Fibroblast of villous mesenchyme (primary cell): ENCODE measurements at places on chromosomes 7 and 10. TPM values are rescaled to one million over a fixed set of nuclear protein-coding genes. Genes with fewer than 3 reads are reported as not detected.

Gene WEE2
- 0.32 TPM in 1 of 2 replicates, not detected in the other for total RNA-seq

Gene IL2RA
- total RNA-seq, result under 0.01 TPM in 1 of 2 replicates, not detected in the other

Gene GNG11
- total RNA-seq, result 67.4 and 83.1 TPM in 2 replicates

Gene CTAGE6
- total RNA-seq, result 0.32 and 0.43 TPM in 2 replicates

Gene CPN1
- total RNA-seq, result not detected in 2 replicates

- DNase-seq, result peak; percentile 5
Observed at GRCh38 chr7:122791959-122792545, 89.3 kb upstream of the RNF148 start.

DNA sequence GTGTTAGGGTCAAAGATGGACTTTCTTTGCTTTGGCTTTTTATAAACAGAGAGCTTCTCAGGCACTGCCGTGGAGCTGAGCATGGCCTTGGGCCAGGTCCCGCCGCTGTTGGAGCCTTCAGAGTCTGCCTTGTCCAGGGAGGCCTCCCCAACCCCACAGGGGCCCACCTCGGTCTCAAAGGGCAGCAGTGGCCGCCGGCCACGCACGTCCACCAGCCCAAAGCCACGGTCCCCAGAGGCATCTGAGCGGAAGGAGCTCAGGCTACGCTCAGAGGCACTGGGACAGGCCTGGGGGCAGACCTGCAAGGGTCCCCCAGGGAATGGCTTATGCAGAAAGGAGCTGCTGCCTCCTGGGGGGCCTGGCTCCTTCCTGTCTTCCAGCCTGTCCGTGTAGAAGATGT, 105.0 kb downstream of the DLG5 start:
- no peak for DNase-seq

GRCh38 chr7:117064688-117065087, 111.4 kb downstream of the ST7 start:
- no peak for DNase-seq

DNA sequence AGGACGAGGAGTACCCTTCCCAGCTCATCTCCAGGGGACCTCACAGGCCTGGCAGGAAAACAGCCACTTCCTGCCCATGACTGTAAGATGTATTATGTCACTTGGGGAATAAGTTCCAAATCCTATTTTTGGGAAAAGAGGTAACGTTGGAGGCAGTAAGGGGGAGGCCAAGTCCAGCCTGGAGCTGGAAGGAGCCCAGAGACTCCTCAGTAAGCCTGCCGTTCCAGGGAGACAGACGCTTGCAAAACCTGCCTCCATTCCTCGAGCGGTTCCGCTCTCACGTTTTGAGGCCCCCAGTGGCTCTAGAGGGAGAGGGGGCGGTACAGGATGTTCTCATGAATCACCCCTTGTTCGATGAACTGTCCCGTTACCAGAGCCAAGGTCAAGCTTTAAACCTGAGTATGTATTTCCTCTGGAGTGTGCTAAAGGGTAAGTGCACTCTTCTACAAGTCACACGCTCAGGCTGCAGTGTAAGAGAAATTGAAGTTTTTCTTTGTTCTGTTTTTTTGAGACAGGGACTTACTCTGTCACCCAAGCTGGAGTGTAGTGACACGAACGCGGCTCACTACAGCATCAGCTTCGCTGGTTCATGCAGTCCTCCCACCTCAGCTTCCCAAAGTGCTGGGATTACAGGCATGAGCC, 45.5 kb upstream of the CYTH3 start:
- DNase-seq, result peak; percentile 81

GRCh38 chr7:13420726-13421125, 568.7 kb downstream of the ETV1 start:
- DNase-seq, result no peak

DNA sequence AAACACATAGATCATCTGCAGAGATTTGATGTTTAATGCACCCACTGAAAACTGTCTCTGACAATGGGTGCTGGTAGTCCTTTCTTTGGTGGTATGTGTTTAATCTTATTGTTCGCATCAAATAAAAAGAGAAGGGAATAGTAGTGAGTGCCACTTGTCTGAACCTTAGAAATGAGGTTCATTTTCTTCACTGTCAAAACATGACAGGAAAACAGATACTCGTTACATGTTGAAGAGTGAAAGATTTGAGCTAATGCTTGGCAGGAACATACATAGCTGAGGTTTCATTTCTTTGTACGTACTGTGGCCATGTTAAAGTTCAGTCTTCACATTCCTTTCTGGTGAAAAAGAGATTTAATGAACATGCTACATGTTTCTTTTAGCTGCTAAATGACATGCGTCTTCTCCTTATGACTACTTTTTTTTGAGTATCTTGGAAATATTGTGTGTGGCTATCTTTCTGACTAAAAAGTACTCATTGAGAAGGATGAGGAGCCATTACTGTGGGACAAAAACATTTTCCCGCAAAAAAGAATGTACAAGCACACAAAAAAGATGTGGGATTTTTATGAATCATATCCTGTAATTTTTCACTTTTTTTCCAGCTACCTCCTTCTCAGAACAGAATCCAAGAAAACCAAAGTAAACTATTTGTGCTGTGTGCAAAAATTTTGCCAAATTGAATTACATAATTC, 108.0 kb downstream of the TWIST1 start:
- no peak for DNase-seq

DNA sequence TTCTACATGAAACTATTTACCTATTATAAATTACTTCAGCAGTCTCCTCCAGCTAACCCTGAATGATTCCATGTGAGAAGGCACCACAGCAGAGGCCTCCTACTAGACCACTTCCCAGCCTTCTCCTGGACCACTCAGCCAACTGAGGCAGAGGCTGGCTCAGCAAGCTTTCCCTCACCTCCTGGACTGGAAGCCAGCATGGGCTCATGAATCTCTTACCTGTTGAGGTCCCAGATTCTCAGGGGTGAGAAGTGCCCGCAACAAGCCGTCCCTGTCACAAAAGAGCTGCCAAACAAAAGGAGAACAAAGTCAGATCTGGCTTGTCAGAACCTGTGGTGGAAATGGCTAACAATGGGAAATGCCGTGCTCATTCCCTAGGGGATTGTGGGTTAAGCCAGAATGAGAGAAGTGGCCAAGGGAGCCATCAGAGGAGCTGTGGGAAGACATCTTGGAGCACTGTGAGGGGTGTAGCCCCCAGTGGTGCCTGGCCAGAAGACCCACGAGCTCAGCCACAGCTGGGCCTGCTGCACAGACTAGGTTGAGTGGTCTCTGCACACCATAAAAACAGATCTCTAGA, 36.5 kb downstream of the DPCD start:
- DNase-seq, result no peak

DNA sequence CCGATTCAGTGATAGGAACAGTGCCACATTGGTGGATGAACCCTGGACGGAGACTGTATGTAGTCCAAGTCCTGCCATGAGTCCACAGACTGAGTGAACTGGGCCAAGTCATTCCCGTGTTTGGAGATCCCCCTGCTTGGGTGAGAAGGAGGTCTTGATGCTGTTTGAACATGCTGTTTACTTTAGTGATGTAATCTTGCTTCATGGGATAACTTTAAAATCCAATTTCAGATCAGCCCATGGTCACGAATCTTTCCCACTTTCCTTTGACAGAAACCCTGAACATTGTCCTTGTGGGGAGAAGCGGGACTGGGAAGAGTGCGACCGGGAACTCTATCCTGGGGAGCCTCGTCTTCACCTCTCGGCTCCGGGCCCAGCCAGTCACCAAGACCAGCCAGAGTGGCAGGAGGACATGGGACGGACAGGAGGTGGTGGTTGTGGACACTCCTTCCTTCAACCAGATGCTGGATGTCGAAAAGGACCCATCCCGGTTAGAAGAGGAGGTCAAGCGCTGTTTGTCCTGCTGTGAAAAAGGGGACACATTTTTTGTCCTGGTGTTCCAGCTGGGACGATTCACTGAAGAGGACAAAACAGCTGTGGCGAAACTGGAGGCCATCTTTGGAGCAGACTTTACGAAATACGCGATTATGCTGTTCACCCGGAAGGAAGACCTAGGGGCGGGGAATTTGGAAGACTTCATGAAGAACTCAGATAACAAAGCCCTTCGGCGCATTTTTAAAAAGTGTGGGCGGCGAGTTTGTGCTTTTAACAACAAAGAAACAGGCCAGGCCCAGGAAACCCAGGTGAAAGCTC, 26.6 kb downstream of the GIMAP8 start:
- no peak for DNase-seq

- DNase-seq, result no peak
Observed at GRCh38 chr7:70645876-70646351, 486.0 kb upstream of the GALNT17 start.

GRCh38 chr10:86292462-86293395, 73.9 kb downstream of the GRID1 start:
- DNase-seq, result no peak

GRCh38 chr10:62895063-62895462, 78.9 kb upstream of the EGR2 start:
- no peak for DNase-seq

GRCh38 chr10:11140963-11141362, 123.3 kb downstream of the CELF2 start:
- DNase-seq, result no peak
